Hematopoietic multipotent progenitor cell treated with erythropoietin and hydrocortisone succinate and interleukin-3 and kit ligand, for 6 days (in vitro differentiated cells): ENCODE measurements at places on chromosomes 12 and 14.

DNA sequence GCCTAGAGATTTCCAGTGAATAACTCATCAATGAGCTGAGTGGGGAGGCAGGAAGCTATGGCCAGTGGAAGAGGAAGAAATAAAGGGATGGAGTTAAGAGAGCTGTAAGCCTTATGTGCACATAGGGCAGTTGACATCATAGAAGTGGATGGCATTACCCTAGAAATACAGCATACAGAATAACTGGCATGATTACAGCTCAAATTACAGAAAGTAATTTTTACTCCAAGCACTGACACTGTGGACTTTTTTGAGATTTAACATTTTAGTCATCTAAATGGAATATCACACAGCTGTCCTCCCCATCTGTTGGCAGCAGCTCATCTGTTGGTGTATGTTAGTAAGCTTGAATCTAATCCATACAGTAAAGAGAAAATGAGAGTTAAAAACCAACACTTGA is 5.4 kb upstream of the IPO8 start:
- DNase-seq, result no peak

GRCh38 chr14:47392326-47392725 is 283.1 kb downstream of the MDGA2 start:
- no peak for DNase-seq

DNA sequence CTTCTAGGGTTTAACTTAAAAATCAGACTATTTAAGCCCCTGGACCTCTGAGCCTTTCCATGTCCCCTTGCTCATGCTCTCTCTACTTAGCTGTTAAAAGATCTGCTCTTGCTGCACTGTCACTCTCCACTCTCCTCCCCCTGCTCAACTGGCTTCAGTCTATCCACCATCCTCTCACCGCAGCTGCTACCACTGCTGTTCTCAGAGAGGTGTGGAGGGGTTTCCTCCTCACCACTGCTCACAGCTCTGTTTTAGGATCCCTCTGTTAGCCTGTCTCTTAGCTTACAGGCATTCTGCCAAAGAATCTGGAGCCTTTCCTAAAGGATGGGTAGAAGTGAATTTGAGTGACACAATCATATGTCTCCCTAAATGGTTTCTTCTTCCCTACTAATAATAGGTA is 43.7 kb upstream of the ATP2B1 start:
- DNase-seq, result no peak

DNA sequence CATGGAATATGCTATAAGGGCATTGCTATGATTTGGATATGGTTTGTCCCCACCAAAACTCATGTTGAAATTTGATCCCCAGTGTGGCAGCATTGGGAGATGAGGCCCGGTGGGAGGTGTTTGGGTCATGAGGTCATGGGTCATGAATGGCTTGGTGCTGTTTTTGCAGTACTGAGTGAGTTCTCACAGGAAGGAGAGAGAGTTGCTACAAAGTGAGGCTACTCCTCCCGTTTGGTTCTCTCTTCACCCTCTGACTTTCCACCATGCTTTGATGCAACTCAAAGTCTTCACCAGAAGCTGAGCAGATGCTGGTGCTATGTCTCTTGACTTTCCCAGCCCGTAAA is 388.1 kb upstream of the TMPO start:
- DNase-seq, result no peak

DNA sequence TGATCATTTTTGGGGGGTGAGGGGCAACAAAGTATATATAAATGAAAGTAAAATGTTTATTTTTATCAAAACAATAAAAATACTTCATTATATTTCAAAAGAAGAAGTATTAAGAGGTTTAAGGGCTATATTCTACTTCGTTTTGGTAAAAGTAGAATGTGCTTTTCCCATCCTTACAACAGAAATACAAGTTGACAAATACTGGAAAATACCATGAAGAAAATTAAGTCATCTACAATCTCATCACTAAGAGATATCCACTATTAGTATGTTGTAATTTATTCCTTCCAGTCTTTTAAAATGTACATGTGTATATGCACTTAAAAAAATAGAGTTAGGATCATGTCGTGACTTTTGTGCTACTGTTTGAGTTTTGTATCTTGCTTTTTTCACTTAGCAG is 92.8 kb downstream of the PCNX1 start:
- no peak for DNase-seq

GRCh38 chr12:132456944-132457495 is 32.9 kb upstream of the FBRSL1 start:
- no peak for DNase-seq

GRCh38 chr12:40646456-40646855 is 45.8 kb upstream of the CNTN1 start:
- DNase-seq, result no peak

DNA sequence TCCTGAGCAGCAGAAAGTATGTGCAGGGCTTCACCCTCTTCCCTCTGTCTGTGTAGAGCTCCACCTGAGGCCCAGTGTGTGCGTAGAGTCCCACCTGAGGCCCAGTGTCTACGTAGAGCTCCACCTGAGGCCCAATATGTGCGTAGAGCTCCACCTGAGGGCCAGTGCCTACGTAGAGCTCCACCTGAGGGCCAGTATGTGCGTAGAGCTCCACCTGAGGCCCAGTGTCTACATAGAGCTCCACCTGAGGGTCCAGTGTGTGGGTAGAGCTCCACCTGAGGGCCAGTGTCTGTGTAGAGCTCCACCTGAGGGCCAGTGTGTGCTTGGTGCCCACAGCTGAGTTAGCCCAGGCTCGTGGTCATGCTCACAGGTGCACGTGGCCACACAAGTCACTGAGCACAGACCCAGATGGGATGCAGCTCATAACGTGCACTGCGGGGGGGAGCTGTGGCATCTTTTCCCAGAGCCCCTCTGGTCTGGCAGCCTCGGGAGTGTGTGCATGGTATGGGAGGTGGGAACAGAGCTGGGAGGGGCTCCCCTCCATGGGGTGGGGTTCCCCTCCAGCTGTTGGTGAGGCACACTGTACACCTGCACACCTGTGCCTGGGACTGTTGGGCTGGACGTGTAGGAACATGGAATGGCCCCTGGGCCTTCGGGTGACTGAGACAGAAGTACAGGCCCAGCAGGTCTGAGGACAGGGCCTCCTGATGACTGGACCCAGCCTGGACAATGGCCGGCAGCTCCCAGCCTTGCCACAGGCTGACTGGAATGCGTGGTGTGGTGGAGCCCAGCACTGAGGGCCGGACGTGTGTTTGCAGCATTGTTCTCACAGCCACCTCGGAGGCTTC is 20.1 kb downstream of the PACS2 start:
- no peak for DNase-seq

DNA sequence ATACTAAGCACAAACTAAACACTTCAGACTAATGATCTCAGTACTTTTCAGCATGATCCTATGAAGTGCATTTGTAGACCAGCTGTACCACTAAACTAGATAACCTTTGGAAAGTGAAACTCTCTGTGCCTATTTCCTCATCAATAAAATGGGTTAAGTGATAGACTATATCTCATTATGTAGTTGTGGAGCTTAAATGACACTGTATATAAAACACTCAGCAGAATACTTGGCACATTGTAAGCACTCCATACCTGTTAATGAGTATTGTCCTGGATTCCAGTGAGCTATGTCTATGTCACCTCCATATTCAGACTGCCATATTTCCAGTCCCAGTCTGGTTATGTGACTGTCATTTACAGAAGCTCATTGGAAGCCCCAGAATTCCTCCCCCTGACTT is 44.4 kb downstream of the RTN1 start:
- DNase-seq, result no peak

DNA sequence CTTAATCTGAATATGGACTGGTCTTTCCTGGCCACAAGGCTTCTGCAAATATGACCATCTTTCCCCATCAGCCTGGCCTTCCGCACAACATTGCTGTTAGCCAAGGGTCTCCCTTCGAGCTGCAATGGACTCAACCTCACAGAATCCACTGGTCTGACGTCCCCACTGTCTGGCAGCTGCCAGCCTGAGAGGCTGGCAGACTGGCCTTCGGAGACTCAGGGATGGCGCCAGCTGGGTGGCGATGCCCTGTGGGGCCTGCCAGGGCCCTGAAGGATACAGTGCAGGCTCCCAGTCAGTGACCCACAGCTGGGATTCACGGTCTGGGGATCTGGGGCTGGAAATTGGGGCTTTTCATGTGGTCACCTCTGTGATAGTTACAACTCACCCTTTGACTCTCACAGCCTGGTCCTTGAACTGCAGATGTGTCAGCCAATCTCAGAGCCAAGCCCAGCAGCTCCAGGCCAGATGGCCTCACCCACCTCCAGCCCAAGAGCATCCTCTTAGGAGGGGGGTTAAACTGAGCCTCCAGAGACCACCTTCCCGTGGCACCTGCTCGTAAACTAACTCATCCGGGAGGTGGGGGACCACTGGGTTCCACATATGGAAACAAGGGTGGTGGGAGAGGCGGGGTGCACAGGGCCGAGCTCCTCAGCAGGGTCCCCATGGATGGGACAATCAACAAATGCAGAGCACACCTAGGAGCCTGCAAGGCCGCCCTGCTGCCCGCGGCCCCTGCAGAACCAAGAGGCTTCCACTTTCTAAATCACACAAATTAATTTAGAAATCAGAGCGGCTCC is 21.1 kb upstream of the C14orf180 start:
- no peak for DNase-seq

- DNase-seq, result no peak
Observed at GRCh38 chr12:7483343-7483742, 20.2 kb downstream of the CD163 start.

DNA sequence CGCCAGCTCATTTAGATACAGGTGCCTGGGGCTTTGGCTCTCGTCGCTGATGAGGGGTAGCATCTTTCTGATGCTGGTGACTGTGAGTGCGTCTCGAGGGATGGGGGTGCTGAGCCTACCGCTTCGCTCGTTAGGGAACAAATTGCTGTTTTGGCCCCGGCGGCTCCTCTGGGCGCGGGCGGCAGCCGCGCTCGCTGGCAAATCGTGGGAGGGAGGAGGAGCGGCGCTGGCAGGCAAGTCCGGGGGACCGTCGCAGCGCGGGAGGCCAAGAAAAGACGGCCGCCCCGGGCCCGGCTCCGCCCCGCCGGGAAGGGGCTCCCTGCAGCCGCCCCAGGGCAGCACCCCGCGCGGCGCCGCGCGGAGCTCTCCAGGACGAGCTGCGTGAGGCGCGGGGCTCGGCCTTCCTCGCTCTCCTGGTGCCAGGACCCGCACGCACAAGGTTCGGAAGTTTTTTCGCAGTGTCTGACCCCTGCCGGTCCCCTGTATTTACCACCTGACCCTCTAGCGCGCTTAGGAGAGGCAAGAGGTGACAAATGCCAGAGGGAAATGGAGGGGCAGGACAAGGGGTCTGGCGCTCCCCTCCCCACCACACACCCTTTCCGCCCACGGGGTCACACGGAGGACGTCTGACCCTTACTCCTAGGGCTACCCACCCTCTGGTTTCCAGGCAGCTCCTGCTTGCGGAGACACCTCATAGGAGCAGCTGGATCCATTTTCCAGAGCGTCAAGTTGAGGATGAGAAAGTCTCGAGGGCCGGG is 899 bp upstream of the KCNH3 start:
- DNase-seq, result peak; percentile 52

DNA sequence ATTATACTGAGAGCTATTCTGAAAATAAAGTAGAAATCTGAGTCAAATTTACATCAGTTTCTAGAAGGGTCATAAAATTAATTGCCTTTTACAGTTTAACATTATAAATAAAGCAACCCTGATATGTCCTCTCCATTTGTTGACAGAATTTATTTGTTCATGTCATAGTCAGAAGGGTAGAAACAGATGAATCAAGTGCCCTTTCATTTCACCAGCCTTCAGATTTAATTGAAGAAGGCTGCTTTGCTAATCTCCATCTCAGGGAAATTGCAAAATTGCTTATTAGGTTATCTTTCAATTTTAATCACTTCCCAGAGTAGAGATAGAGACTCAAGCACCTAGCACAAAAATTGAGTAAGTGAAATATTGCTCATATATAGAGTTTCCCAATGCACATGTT is 76.8 kb downstream of the ATXN7L3B start:
- DNase-seq, result no peak

GRCh38 chr14:92832137-92832700 is 38.1 kb downstream of the GOLGA5 start:
- DNase-seq, result peak; percentile 29

DNA sequence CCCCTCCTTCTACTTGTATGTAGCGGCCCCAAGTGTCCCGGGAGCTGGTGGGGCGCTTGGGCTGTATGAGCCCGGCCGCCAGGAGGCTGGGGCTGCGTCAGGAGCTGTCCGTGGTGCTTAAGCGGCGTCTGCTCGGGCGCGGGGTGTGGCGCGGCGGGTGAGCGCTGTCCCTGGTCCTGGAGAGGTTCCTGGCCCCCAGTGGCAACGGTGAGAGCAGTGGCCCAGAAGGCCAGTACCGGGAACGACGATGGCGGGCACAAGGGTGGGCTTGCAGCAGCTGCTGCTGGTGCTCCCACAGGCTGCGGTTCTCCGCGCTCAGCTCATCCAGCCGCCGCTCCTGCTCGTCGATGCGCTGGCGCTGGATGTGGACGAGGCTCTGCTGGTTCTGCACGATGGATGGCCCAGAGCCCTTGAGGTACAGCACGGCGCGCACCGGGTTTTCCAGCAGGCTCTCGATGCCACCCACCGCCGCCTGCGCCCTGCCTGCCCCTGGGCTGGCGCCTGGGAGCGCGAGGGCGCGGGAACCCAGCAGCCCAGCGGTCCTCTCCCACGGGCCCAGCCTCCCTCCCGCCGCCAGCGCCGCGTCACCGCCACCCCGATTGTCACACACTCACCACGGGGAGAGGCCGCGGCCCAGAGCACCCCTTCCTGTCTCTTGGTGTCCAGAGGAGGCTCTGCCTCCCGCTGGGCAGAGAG is 41.9 kb upstream of the FKBP4 start:
- DNase-seq, result peak; percentile 87

DNA sequence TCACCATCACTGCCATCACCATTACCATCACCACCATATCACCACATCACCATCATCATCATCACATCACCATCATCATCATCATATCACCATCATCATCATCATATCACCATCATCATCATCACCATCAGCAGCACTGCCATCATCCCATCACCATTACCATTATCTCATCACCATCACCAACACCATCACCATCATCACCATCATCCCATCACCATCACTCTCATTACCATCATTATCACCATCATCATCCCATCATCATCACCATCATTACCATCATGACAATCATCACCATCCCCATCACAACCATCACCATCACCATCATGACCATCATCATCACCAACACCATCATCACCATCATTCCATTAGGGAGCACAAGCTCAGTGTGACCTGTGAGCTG is 318.0 kb downstream of the ADGRD1 start:
- DNase-seq, result no peak

- no peak for DNase-seq
Observed at GRCh38 chr12:96698965-96699364, 208.1 kb upstream of the NEDD1 start.

GRCh38 chr14:49863487-49864281 is 11.1 kb upstream of the NEMF start:
- peak; percentile 80 for DNase-seq

GRCh38 chr12:109863847-109864712 is 16.3 kb downstream of the GLTP start:
- peak; percentile 48 for DNase-seq

DNA sequence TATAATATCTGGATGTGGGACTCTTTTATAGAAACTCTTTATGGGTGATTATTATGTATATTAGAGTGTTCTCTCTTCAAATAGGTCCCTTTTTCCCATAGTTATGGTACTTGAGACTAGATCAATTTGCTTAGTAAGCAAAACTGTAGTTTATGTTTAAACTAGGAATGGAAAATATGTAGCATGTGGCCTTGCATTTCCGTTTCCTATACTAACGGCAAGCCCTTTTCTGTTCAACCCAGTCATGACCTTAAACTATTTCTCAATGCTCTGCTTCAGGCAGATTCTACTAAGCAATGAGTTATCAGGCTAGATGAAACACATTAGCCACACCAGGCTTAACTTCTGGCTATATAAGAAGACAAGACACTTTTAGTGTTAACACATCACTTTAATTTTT is 84.6 kb downstream of the OTOGL start:
- no peak for DNase-seq
